Stimulated activated CD4-positive, alpha-beta T cell treated with anti-CD3 and anti-CD28 coated beads, Interleukin-4, amount 100 ng/mL, for 24 hours (primary cell): ENCODE measurements at places on chromosomes 6 and 20.
A peak's percentile ranks its signal among the peaks of the same experiment; 100 is the strongest.

GRCh38 chr6:135192256-135193174 is 11.4 kb downstream of the MYB start:
- DNase-seq = no peak

DNA sequence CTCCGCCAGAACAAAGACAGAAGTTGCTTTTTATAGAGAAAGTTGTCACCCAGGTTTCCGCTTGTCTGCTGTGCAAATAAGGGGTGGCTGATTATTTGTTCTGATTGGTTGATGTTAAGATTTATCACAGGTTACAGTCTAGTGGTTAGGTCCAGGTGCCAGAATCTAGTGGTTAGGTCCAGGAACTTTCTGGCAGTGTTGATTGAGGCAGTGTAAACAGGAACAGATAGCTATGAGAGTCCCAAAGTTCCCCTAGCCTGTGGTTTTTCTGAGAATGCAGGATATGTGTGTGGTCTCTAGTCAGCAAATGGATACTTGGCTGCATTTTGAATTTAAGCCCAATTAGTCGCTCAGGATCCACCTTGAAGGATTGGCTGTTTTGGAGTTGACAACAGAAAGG is 148.0 kb downstream of the TMEM200A start:
- peak; percentile 42 for DNase-seq

DNA sequence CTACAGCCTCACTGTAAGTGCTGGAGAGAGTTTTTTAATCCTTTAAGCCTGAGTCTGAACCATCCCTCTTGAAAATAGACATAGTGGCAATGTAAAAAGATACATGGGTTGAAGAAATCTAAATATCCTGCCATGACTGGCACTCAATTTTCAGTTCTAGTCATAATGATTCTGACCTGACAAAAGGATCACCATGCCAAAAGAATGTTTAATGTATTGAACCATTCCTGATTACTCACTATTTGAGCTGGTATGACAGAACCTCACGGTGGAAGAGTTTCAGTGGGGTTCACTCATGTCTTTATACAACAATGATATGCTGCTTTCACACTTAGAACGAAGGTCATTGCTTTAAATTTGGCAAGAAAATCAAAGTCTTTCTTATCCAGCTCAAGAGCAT is 93.4 kb downstream of the HIVEP2 start:
- no peak for DNase-seq

- no peak for DNase-seq
Observed at GRCh38 chr6:127190552-127190951, 72.1 kb downstream of the RSPO3 start.

GRCh38 chr6:112338166-112338709 is 8.9 kb upstream of the RFPL4B start:
- no peak for DNase-seq

DNA sequence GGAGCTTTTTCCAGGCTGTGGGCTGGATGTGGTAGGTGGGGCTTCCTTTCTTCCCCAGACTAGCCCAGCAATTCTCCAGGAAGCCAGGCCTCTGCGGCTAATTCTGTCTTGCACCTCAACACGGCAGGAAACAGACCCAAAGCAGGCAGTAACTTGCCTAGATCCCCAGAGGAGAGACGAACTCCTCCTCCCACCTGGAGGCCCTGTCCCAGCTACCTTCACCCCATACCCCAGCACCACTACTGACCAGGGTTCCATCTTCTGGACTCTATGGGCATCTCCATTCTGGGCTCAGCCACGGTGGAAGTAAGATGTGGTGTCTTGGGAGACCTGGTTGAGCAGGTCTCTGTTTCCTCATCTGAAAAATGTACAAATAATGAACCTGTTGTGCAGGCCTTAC is 48.4 kb upstream of the ZNF337 start:
- DNase-seq = no peak

- DNase-seq = no peak
Observed at GRCh38 chr6:165566088-165566828, 96.8 kb downstream of the PDE10A start.

GRCh38 chr6:86706449-86706848 is 230.9 kb upstream of the HTR1E start:
- no peak for DNase-seq

DNA sequence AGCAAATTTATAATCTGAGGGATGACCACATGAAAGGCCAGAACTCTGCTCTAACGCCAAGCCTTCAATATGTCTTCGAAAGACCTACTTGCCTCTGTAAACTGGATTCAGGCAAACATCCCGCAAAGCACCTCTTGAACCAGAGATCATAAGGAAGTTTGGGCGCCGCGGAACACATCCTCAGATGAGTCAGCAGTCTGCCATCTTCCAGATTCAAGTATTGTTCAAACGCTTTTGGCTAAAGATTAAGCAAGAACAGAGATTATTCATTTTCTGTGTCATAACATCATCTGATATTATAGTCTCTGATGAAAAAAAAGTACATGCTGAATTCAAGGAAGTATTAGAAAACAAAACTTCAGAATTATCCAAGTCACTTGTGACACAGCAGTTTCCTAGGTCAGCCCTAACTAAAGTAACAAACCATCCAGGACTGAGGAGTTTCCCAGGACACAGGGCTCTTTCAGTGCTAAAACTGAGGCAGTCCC is 20.8 kb downstream of the TBC1D7 start:
- DNase-seq = no peak

DNA sequence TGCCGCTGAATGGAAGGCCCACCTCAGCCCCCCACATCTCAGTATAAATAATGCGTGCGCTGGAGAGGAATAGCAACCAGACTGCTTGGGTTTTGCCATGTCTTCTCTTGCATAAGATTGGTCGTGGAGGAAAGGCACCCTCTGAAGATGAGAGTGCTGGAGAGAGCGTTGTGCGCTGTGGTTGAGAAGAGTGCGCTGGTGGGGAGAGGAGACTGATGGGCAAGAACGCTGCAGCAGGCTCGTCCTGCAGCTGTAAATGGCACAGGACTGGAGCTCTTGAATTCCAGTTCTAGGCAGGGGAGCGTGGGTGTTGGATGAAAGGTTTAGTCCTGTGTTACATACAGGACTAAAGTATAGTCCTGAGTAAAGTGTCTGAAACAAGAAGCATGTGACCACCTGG is 51.5 kb downstream of the RPRD1B start:
- no peak for DNase-seq

DNA sequence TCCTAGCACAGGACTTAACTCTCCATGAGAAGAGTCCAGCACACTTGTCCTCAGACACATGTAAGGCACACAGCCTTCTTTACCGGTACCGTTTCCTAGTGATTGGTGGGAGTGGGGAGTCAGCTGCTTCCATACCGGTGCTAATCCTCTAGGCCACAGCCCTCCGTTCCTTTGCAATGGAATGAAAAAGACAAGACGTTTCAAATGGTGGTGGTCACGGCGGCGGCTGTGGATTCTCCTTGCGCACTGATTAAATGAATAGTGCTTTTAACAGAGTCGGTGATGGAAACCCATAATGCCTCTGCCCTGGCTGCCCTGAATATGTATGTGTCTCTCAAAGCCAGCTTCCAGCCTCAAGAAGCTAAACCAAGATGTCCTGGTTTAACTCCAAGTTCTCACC is 34.8 kb upstream of the GABRR1 start:
- DNase-seq = no peak

DNA sequence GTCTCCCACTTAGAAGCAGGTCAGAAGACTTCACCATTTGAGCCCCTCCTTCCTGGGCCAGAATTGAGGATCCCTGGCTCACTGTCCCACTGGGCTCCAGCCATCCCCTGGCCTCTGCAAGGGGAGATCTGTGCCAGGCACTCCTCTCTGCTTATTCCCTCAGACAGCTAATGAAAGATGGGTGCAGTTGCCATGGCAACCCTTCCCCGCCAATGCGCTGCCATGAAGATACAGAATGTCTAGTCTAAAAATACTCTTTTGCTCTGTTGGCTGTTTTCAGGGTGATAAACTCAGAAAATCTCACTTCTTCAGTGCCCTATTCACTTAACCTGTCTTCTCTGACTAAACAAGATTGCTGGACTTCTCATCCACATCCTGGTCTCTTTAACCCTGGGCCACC is 13.6 kb upstream of the TTLL2 start:
- no peak for DNase-seq

DNA sequence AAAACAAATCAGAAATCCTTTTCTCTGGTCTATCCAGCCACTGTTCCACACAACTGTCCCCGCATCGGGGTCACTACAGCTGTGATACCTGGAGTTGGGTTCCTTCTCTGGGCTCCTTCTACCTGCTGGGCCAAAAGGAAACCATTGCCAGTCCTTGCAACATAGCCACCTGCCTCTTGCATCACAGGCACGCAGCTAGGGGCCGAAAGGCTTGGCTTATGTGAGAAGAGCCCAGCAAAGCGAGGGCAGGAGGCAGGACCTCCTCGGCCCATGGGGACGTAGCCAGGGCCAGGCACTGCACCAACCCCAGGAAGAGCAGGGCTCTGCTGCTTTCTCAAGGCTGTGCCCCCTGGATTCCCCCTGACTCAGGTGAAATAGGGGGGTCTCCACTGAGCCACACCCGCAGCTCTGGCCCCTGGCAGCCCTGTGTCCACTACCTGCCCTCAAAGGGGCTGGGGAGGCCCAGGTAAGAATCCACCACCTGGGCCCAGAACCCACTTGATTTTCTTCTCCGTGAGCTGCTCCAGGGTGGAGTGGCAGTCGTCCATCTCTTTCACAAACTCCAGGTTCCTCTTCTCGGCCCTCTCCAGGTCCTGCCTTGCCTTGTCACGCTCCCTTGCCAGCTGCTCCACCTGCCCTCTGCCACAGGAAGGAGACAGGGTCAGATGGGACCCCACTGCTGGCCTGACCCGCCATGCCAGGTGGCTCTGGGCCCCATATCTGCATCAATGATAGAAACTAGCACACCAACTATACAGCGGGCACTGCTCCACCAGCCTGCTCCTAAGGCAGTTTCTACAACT is 88.9 kb downstream of the GINS1 start:
- DNase-seq = no peak

DNA sequence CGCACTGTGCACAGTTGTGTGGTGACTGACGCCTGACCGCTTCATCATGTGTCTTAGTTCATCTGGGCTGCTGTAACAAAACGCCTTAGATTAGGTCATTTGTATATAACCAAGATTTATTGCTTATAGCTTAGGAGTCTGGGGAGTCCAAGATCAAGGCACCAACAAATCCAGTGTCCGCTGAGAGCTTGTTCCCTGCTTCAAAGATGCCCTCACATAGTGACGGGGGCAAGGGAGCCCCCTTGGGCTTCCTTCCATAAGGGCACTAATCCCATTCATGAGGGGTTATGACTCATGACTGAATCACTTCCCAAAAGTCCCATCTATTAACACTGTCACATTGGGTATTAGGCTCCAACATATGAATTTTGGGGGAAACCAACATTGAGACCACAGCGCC is 34.6 kb downstream of the CYP24A1 start:
- DNase-seq = no peak

GRCh38 chr6:55758156-55758937 is 117.0 kb downstream of the BMP5 start:
- DNase-seq = no peak

DNA sequence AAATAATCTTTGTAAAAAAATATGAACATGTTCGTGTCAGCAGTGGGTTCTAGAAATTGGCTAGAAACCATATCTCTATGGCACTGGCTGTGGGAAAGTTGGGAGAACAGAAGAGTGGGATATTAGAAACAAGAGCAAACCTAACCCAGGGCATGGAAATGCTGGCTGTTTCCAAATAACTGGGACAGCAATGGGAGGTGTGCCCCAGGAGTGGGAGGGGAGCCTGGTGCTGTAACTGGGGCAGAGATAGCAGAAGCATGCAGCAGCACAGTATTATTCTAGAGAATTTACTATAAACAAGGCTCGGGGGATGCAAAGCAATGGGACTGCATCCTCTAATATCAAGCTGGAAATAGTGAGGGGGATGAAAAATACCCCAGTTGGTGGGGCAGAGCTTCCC is 175.0 kb downstream of the KIF6 start:
- no peak for DNase-seq

GRCh38 chr6:167548451-167548850 is 223.6 kb downstream of the TTLL2 start:
- DNase-seq = no peak
